ENCODE measurements at places on chromosomes 11 and 22. TPM values are rescaled to one million over a fixed set of nuclear protein-coding genes. Genes with fewer than 3 reads are reported as not detected.

DNA sequence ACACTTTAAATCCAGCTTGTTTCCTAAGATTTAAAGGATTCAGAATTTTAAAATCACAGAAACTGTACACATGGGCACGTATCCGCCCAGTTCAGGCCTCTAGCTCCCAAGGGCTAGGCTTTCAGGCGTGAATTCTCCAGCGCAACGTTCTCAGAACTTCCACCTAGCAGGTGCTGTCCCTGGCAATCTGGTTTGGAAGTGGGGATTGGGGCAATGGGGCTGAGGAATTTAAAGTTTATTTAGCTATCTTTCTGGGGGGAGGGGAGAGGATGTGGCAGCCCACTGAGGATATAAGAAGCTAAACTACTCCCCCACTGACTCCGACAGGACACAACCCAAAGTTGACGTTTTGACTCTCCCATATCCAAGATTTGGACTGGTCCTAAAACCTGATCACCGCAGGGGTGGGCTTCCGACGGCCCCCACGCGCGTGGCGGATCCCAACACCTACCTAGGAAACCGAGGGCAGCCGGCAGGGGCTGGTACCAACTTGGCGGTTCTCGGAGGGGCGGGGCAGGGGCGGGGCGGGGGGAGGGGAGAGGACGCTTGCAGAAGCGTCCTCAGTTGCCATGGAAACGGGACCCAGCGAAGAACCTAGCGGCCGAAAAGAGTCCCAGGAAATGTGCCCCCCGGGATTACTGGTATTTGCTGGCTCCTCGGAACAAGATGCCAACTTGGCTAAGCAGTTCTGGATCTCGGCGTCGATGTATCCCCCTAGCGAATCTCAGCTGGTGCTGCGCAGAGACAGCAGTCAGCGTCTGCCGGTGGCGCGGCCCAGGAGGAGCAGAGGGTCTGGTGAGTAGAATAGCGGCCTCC lies at the start of gene HOATZ:
HOATZ (plus strand) TSS at position 563 of the 816 bp plus-strand sequence; CDS start at position 570, 7 bp downstream.
- peak; percentile 9 for DNase-seq

DNA sequence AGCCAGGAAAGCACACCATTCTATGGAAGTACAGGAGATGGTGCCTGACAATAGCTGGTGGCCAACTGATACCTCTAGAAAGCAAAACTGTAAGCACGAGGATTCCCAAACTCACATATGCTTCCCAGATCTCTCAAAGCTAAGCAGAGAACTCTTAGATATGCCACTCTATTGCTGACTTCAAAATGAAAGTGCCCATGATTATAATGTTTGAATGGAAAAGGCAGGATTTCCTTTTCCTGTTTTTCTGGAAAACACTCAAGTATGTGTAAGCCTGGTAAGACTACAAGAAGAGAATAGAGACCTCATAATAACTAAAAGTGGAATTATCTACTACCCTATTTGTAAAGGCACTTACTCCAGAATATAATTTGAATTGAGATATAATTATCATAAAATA lies 2.6 kb upstream of the CARD18 start:
- no peak for DNase-seq

Gene RIBC2
- polyA plus RNA-seq, result not detected

DNA sequence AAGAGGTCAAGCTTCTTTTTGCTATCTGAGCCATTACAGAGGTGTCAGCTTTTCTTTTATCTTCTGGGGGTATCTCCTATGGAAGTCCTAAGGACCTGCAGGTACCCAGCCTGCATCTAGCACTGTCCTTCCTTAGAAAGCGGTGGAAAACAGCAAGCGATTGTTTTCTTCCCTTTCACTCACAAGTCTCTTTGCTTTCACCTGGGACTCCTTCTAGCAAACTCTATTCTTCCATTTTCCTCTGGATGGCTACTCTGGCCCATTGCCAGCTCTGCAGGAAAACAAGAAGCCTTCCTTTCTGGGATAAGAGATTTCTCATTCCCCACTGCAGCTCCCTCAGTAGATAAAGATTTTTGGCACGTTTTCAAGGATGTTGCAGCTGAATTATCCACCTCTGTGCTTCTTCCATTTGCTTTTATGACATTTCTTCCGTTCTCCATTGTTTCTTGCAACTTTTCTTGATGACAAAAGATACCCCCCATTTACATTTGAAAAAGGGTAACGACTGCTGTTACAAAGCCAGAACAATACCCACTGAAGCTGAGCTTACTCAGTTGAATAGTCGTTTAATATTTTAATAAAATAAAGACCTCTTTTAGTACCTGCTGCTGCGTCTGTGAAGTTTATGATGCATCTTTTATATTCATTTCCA lies 40.2 kb upstream of the BDNF start:
- no peak for DNase-seq

Gene C22orf15
- 1.2 TPM for polyA plus RNA-seq

Gene FXYD6
- polyA plus RNA-seq, result not detected

DNA sequence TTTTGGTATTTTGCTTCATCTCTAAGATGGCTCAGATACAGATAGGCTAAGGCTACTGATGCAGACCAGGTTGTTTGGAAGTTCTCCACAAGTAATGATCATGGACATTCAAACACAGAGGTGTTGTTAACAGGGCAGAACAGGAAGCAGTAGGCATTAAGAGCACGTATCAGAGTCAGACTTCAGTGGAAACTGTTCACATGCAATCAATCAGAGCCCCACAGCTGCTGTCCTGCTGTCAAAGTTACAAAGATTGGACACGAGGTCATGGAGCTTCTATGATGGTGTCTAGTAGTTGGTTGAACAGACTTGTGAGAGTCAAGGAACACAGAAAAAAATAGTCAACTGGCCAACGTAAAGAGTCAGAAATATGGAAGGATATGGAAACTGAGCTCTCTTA lies 19.8 kb downstream of the OR10D3 start:
- DNase-seq, result no peak

Gene IFITM1
- 2,173 TPM for polyA plus RNA-seq

GRCh38 chr11:43508511-43508918 lies 149.8 kb downstream of the TTC17 start:
- no peak for DNase-seq

Gene RCOR2
- not detected for polyA plus RNA-seq

GRCh38 chr22:30472994-30473720 lies 1.3 kb upstream of the SEC14L3 start:
- no peak for DNase-seq

- no peak for DNase-seq
These were observed 26.6 kb upstream of the EI24 start for GRCh38 chr11:125542709-125543108.

DNA sequence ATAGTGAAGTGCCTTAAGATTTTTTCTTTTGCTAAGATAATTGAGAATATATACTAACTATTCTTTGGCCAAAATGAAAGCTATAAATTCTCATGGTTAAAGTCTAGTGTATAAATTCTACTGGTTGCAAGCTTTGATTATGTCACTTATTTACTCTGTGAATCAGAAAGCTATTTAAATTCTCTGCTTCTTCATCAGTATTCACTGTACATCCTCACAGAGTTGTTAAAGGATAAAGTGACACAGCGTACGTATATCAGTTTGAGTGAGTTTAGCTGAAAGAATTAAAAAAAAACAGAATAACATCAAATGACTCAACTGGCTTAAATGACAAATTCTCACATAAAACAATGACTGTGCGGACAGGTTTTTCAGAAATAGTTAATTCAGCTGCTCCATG lies 453.1 kb downstream of the NELL1 start:
- no peak for DNase-seq

- DNase-seq, result no peak
These were observed 64.5 kb upstream of the NECTIN1 start for GRCh38 chr11:119793335-119793984.

DNA sequence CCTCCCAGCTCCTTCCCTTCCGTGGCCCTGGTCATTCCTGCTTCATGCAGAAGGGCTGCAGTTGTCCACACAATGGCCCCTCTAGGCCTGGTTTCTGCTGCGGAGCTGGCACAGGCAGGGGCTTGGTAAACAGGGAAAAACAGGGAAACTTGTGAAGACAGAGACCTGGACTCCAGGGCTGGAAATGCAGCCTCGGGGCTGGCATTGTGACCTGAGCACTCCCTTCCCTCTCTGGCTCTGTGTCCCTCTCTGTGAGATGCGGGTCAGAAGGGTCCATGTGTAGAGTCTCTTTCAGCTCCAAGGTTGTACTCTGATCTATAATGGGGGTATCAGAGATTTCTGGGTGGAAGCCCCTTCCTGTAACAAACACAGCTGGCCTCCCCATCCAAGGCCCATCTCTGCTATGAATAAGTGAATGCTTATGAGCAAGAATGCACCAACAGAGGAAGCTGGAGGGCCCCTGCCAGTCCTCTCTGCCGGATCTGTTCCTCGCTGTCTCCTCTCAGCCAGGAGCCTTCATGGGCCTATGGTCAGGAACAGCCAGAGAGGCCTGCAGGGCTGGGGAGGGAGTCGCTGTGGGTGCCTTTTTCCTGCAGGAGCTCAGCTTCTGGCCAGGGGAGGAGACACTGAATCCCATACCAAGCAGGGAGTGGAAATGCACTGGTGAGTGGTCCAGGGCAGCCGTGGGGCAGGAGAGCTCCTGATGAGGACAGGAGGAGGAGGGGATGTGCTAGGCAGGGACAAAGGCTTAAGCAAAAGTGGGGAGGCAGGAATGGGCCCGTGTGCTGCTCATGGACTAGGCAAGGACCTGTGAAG lies 6.7 kb upstream of the DERL3 start:
- DNase-seq, result no peak

Gene PGA4
- not detected for polyA plus RNA-seq
